ENCODE measurements at places on chromosomes 12 and 14.

DNA sequence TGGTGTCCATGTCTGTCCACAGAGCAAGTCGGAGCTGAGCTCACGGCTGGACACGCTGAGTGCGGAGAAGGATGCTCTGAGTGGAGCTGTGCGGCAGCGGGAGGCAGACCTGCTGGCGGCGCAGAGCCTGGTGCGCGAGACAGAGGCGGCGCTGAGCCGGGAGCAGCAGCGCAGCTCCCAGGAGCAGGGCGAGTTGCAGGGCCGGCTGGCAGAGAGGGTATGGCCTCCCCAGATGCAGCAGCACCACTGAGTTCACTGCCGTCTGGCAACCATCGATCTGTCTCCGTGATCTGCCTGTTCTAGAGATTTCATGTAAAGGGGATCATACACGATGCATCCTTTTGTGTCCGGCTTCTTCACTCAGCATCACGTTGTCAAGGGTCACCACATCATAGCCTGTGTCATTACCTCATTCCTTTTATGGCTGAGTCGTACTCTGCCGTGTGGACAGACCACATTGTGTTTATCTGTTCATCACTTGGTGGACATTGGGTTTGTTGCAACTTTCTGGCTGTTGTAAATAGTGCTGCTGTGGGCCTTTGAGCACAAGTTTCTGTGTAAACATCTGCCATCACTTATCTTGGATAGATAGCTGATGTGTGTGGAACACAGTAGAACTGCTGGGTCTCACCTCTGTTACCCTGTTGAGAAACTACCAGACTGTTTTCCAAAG is 21.9 kb downstream of the HIP1R start:
- DNase-seq: no peak

DNA sequence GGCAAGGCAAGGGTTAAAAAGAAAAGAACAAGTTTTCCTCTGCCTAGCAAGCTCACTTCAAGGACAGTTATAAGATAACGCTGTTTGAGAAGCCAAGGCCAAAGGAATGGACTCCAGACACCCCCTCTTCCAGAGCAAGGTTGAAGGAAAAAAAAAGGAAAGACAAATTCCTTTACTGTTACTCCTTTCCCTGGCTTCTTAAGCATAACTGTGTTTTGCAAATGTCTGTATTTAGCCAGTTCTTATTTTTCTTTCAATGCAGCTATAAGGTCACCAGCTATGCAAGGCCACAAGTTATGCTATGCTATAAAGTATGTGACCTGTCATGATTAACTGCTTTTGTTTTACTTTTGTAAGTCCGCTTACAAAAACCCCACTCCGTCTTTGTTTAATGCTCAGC is 26.6 kb downstream of the ZNF410 start:
- DNase-seq: no peak

GRCh38 chr12:124436366-124436765 is 131.0 kb downstream of the NCOR2 start:
- no peak for DNase-seq

GRCh38 chr12:108888031-108888430 is 8.1 kb downstream of the DAO start:
- DNase-seq: no peak

DNA sequence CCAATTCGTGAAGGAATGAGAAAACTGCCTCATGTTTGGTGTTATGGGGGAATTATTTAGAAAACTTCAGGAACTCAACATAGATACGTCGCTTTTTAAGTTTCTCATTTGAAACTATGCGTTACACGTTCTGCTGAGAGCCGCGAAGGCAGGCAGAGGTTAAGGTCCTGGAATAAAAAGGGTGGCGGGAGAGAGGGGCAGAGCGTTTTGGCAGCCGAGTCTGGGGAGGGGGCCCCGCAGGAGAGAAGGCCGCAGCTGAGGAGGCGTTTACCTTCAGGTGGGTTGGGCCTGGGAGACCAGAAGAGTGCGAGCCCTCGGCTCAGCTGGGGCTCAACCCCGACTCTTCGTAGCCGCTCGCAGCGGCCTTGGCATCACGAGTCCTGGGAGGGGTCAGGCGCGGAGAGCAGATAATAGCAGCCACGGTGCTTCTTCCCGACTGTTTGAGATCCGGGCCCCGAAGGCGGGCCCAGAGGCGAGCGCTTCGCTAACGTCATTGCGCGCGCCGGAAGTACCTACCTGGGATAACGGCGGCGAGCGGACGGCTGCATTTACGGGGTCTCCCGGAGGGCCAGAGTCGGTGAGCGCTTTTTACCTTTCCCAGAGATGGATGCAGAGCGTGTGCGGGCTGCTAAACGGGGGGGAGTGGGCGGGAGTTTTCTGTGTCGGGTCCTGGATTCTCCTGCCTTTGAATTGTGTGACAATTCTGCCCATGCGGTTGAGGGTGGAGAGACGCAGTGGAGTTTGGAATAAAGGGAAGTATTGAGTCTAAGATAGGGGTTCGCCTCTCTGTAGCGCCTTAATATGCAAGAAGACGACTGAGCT is at the start of the genes PPHLN1 and ZCRB1:
PPHLN1 (plus strand) TSS at position 515 of the 822 bp plus-strand sequence. CDS start 9,736 bp downstream, outside the sequence.
ZCRB1 (minus strand) TSS at position 442 of the 822 bp plus-strand sequence. CDS start 1,992 bp downstream, outside the sequence.
- peak; percentile 58 for DNase-seq

DNA sequence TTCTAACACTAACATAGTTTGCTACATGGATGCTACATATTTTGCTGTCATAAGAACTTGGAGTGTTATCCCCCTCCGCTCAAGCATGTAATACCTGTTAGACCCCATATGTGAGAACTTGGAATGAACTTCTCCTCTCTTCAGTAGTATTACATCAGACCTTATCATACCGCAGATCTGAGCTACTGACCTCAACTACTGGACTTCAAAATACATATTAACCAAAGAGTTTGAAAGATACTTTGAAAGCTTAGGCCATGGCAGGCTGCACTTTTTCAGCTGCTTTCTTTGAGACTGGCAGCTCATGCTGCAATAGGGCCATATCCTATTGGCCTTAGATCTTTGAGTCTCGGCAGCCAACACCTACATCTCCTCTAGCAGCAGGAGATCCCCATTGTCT is 74.8 kb downstream of the EEA1 start:
- no peak for DNase-seq

- DNase-seq: no peak
These were observed 402 bp downstream of the LMNTD1 start for GRCh38 chr12:25552681-25553080.

- DNase-seq: no peak
These were observed 91.1 kb upstream of the FUT8 start for GRCh38 chr14:65321370-65321875.

DNA sequence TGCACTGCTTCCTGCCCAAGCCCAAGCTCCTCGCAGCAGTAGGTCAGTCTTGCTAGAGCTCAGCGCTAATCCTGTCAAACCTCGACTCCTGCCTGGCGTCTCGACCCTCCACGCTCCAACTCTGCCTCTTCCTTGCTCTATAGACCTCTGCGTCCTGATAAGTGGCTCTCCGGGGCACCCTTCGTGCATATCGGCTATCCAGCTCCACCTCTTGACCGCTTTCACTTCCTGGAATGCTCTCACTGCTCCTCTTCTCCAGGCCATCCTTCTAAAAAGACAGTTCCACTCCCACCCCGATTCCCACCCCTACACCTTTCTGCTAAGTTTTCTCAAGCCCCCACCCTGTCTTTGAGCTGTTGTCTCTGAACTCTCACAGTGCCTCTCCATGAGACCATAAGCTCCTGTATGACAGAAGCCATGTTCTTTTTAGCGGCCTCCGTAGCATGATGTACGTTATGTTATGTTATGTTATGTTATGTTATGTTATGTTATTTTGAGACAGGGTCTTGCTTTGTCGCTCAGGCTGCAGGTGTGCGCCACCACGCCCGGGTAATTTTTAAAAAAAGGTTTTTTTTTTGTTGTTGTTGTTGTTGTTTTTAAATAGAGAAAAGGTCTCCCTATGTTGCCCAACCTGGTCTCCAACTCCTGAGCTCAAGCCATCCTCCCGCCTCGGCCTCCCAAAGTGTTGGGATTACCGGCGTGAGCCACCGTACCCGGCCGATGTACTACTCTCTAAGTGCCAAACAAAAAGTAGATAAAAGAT is 601 bp downstream of the COX14 start:
- DNase-seq: peak; percentile 33

DNA sequence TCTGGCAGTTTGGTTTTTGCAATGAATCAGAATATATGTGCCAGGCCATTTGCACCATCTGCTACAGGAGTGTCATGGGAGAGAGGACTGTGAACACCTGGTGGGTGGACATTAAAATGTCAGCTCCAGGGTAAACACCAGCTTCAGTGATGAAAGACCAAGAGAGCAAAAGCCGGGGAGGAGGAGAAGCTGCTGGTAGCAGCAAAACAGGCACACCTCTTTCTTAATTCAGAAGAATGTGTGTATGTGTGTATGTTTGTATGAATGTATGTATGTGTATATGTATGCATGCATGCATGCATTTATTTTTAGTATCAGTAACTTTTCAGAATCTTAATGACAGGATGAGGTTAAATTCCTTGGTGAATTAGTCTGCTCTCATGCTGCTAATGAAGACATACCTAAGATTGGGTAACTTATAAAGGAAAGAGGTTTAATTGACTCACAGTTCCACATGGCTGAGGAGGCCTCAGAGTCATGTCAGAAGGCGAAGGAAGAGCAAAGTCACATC is 357.4 kb upstream of the PRICKLE1 start:
- DNase-seq: no peak

DNA sequence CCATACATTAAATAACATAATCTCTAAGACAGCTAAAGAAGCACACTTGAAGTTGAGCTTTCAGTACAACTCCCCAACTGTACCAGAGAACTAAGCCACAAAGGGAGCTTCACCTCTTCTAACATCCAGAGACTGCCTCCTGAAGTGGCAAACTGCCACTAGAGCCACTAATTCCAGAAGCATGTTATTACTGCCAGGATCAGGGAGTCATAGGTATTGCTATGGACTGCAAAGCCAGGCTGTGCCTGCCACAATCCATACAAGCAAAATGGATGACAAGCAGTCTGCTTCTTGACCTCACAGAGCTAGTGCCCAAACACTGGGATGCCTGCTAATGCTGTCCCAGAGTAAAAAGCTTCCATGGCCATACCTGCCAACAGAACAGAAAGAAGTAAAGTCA is 160.1 kb downstream of the STXBP6 start:
- DNase-seq: no peak

DNA sequence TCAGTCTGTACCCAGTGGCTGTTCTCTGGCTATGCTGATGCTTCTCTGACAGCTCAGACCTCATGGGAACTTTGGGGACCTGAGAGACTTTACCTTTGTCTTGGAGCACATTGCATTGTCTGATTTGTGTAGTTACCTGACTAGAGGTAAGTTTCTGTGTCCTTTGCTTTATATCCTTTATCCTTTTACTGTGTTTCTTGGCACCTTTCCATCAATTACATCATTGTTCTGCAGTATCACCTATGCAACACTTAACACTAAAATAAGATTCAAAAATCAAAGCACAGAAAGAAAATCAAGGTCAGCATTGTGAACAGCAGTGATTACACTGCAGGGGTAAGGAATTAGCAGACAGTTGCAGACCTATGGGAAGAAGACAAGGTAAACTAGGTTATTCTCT is 43.8 kb downstream of the SLC35F4 start:
- no peak for DNase-seq

DNA sequence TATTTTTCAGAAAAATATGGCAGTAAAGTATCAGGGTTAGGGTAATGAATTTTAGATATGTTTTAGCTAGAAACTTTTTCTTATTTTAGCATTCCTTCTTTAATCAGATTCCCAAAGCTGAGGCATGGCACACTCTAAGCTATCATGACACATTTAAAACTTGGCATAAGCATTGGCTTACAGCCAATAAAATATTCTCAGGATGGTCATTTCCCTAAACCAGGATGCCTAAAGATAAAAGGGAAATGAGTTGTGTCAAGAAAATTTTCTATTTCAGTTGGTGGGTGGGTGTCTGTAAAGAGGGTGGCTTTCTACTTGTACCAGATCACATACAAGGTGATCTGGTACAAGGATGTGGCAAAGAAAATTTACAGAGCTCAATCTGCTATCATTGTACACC is 47.8 kb downstream of the PEBP1 start:
- DNase-seq: peak; percentile 81

GRCh38 chr14:55782166-55782565 is 202.2 kb downstream of the KTN1 start:
- DNase-seq: no peak

DNA sequence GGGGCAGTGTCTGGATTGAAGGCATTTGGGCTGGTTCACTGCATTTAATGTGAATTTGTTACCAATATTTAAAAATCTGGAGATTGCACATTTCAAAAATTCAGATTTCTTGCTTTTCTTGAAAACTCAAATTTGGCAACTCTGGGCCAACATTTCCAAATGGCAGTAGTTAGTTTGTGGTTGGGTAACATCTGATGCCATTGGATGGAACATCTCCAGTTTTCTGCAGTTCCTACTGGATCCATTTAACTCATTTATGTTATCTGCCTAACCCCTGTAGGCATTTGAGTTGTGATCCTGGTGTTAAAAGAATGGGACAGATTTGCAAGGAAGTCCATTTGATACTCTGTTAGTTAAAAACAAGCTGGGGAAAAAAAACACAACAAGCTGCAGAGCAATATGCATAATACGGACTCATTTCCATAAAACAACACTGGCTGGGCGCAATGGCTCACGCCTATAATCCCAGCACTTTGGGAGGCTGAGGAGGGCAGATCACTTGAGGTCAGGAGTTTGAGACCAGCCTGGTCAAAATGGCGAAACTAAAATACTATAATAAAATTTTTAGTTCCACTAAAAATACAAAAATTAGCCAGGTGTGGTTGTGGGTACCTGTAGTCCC is 7.9 kb downstream of the EIF2B2 start:
- DNase-seq: no peak

GRCh38 chr14:98685725-98686124 is 586.3 kb downstream of the BCL11B start:
- no peak for DNase-seq

- DNase-seq: peak; percentile 50
These were observed 31.7 kb upstream of the TUBA1C start for GRCh38 chr12:49232940-49233841.

DNA sequence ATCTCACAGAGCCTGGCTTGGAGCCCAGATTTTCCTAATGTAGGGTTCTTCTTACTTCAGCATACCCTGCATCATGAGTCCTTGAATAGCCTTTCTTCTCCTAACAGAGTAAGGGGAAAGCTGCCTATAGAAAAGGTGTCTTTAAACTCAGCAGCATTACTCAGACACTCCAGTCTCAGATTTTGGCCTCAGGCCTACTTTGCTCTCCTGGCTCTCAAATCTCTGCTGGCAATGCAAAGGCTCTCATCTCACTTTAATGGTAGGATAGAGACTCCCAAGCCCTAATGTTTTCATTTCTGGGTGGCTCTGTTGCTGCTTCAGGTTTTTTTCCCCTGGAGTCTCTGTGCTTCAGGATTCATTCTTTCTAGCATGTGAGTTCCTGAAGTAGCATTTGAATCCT is 9.1 kb upstream of the NKX2-8 start:
- DNase-seq: no peak

DNA sequence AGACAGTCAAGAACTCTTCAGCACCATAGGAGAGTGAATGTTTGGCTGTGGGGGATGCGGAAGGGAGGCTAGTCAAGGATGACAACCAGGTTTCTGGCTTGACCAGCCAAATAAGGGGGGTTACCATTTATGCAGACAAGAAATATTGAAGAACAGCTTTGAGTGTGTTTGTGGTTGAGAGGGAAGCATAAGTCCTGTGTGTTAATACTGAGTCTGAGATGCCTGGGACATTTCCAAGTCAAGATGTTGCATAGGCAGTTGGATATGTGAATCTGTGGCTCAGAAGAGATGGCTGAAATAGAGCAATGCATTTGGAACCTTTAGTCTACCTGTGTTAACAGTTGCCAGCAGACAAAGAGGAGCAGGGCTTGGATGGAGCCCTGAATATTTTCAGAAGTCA is 66.1 kb downstream of the ANO6 start:
- DNase-seq: no peak

- no peak for DNase-seq
These were observed 5.1 kb downstream of the PAPLN start for GRCh38 chr14:73242357-73242901.

Data from kidney capillary endothelial cell (primary cell).